Heart right ventricle (tissue), 16 donors: ENCODE measurements at places on chromosomes 1 and 21. TPM values are rescaled to one million over a fixed set of nuclear protein-coding genes. Genes with fewer than 3 reads are reported as not detected.

DNA sequence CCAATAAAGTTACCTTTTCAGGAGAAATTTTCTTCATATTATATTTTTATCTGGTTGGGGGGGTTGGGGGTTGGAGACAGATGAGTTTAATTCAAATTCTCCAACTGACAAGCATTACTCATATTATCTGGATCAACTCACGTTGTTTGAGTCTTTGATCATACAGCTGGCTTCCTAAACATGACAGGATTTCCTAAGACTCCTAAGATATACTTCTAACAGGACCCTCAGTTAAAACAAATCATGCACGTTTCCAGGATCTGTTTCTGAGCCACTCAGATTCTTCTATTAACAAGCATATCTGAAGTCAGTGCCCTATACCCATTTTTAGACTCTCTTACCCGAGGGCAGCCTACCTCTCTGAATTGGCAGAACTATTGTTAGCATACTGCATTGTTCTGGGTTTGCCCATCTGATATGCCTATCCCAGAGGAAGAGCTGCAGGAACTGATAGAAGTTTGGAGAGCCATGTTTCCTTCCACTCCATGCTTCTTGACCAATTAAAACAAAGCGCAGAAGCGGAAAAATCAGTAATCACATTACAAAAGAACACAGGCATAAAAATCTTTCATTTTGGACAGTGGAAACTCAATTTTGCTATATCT, 653.9 kb downstream of the LTN1 start:
- DNase-seq: peak; percentile 22

- no peak for DNase-seq
These were observed 658.5 kb upstream of the ADGRL2 start for GRCh38 chr1:81142099-81142826.

Gene TAS1R1
- not detected for total RNA-seq

DNA sequence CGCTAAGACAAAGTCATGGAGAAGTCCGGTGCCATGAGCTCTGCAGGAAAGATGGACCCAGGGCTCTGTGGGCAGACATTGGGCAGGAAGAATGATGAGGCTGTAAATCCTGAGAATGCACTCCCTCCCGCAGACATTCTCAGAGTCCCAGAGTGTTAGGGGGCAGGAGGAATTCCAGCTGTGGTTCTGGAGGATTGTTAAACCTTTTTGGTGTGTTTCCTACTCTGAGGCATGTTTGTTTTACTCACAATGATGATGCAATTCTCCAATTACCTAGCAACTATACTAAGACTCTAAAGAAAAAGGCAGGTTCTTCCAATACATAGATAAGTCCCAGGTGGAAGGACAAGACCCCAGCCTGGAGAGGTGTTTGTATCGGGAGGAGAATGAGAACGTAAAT, 2.8 kb upstream of the CAPN9 start:
- no peak for DNase-seq

GRCh38 chr1:226979517-226980121, 39.5 kb downstream of the COQ8A start:
- peak; percentile 65 for DNase-seq

DNA sequence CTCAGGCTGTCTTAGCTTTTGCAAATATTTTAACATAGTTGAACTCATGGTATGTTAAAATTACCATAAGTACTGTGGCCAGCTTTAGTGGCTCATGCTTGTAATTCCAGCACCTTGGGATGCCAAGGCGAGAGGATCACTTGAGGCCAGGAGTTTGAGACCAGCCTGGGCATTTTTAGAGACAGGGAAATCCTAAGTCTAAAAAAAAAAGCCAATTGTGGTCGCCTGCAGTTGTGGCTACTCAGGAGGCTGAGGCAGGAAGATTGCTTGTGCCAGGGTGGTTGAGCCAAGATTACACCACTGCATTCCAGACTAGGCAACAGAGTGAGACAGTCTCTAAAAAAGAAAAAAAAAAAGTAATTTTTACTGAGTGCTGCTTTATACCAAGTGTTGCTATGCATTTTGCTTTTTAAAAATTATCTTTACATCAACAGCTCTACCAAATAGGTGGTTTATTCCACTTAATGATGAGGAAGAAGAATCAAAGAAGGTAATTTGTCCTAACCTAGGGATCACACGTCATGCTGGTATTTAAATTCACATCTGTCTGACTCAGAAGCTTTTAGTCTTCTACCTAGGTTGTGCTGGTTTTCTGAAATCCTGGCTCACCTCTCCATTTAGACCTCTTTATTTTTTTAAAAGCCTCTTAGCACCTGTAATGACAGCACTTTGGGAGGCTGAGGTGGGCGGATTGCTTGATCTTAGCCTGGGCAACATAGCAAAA, 16.8 kb downstream of the PPP1R12B start:
- DNase-seq: no peak

Gene SPRR4
- total RNA-seq: not detected

DNA sequence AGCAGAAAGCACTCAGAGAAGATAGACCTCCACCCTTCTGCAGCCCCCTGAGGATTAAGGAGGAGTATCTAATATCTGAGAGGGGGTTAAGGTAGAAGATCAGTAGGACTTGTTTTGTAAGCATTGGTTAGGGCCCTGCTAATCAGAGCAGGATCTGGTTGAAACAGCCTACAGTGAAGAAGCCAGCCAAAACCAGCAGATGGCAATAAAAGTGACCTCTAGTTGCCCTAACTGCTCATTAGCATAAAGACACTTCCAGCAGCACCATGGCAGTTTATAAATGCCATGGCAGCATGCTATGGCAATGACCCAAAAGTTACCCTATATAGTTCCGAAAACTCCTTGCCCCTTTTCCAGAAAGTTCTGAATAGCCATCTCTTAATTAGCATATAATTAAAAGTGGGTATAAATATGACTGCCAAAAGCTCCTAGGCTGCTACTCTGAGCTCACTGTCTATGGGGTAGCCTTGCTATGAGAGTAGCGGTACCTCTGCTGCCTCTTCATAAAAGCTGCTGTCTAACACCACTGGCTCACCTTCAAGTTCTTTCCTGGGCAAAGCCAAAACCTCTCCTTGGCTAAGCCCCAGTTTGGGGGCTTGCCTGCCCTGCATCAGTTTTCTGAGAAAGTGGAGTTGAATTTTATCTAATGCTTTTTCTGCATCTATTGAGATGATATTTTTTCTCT, 254.2 kb downstream of the PAPPA2 start:
- DNase-seq: no peak

Gene RGL1
- total RNA-seq: 24.8 TPM

DNA sequence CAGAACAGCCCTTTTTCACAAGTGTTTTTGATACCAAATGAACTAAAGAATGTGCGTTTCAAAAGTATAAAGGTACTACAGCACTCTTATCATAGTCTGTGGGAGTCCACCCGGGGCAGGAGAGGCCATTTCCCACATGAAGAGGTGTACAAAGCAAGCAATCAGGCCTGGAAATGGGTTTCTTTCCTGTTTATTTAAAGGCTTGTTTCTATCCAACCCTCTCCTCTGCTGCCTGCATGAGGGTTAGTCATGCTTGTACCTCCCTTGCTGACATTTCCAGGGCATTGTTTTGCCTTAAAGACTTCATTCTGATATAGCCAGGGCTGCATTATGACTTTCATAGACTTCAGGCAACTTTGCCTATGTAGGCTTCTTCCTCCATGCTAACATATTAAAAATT, 11.6 kb downstream of the SELP start:
- no peak for DNase-seq

DNA sequence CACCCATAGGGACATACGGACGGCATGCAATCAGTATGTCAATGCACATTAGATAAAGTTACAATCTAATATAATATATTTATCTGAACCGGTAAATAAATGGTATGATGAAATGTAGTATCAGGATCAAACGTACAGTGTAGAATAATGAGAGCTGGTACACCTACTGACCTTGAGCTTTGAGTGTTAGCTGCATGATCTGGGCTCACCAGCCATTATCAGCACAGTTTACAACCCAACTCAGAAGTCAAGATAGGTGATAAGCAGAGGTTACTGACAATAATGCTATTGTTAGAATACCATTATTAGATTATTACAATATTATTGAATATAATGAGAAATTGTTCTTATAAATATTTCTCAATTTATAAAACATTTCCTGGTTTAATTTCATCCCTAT, 103.0 kb upstream of the ESRRG start:
- no peak for DNase-seq

Gene IRF6
- total RNA-seq: 28.3 TPM

GRCh38 chr21:33015096-33015495, 10.6 kb upstream of the OLIG2 start:
- no peak for DNase-seq

DNA sequence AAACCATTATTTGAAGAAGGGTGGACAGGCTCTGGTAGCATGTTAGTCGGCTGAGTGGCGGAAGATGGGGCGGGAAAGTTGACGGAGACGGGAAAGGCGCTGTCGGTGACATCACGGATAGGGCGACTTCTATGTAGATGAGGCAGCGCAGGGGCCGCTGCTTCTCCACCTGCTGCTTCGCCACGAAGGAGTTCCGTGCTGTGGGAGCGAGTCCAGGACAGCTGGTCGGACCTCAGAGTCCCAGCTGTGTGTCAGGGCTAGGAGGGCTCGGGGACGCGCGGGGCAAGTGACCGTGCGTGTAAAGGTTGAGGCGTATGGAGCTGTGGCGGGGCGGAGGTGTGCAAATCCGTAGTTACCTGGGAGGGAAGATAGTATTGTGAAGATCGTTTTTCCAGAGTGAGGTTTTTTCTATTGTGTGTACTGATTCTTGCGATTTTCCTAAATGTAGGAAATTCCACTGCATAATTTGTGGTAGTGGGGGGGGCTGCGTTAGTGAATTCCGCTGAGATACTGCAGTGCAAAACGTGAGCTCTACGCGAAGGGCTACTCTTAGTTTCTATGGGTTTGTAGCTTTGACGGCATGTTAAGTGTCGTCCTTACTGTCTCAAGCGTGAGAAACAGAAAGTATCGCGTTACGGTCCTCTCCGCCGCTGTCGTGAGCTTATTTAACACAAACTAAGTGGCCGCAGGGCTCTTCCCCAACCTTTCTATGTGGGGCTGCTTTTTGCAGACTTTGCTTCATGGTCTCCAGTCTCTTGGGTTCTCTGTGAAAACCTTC, 111.2 kb upstream of the NBPF11 start:
- peak; percentile 29 for DNase-seq

DNA sequence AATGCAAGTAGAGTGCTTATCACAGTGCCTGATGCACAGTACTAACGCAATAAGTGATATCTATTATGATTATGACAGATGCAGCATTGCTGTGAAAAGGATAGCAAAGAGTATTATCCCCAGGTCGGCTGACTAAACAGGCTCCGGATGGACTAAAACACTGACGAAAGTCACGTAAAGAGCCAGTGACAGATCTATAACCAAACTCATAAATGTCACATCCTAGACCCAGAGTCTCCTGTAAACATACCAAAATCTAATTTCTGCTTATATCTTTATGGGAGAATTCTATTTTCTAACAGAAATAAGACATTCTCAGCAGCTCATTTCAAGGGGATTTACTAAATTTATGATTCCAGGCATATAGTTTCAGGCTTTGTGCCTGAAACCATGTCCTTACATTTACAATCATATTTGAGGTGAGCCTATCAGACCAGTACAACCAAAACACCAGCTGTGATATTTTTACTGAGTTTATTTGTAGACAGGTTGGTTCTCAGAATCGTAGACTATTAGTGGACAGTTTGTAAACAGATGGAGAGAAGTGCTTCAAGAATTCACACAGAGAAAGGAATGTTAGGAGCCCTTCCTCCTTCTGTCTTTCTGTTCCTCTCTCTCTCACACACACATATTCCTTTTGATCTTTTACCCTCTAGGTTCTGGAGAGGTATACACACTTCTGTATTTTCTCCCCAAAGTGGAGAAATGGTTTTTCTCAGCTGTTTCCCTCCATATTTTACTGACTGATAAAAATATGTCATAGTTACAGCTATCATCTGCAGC, 52.4 kb upstream of the WDR26 start:
- no peak for DNase-seq

Gene DNALI1
- total RNA-seq: 5.2 TPM

GRCh38 chr1:192795916-192796618, 12.8 kb upstream of the RGS2 start:
- DNase-seq: no peak

DNA sequence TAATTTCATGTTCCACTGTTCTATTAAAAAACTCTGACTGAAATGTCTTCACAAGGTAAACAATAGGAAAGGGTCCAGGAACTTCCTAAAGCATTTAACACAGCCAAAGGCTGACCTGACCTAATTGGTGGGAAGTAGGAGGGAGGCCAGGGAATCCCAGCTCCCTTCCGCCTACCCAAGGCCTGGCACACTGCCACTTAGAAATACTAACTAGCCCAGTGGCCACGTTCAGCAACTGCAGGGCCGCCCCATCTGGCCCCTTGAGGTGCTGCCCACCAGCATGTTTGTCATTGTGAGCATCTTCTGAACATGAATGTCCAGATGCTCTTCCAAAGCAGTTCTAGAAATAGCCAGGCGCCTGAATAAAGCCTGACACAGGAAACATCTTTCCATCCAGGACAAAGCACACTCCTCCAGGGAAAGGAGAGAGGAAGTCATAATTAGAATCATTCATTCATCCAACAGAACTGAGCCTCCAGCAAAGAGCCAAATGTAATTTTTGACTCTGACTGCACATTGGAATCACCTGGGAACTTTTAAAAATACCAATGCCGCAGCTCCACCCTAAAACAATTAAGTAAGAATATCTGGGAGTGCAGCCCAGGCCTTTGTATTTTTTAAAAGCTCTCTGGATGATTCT, 44.6 kb upstream of the BCL9 start:
- DNase-seq: peak; percentile 22

GRCh38 chr1:209155546-209155945, 428.0 kb upstream of the CAMK1G start:
- DNase-seq: no peak

- DNase-seq: no peak
These were observed 120.2 kb upstream of the ESRRG start for GRCh38 chr1:216843409-216843808.

DNA sequence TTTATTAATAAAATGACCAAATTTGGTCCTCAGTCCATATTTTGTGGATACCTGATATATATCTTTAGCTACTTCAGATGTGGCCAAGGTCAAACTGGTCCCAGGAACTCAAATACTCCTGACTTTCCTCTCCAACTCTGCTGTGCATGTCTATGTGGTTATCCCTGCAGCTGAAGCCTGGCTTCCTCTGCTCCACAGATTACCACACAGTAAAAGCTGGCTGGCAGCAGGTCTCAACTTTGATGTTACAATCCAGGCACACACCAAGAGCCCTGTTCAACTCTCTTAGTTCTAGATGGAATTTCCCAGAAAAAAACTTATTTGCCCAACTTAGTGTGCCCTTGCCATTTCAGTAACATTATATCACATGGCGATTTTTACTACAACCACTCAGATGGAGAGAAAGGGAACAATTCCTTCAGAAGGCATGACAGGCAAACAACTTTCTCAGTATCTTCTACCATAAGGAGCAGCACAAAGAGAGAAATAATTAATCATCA, 479.5 kb downstream of the PLPP3 start:
- no peak for DNase-seq

Gene UMODL1
- total RNA-seq: 0.31 TPM

GRCh38 chr21:44408226-44408625, 47.1 kb upstream of the LRRC3 start:
- DNase-seq: no peak
